ENCODE measurements at places on chromosomes 6 and 20.

DNA sequence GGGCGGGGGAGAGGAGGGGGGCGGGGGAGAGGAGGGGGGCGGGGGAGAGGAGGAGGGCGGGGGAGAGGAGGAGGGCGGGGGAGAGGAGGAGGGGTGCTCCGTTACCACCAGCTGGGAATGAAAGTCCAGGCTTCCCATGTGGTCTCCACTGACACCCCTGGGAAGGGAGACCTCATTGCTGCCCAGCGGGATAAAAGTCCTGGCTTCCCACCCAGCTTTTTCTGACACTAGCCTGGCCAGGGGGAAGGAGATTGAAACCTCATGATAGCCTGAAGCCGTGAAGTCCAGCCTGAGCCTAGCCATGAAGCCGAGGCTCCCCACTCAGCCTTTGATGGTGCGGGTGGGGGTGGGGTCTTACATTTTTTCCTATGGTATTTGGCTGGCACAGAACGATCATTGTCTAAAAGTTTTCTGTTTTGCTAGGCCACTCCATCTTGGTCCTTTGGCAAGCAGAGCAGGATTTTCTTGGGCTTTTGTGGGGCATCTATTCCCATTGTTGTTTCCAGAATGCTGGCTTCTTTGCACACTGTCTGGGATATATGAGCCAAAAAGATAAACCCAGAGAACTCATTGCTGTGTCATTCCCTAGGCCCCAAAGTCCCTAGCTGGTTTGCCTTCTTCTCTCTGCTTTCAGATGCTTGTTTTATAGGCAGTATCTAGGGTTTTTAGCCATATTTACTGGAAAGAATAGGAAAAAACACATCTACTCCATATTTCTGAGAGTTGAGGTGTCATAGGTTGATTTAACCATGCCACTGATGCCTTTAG is 67.9 kb upstream of the RNF24 start:
- DNase-seq, result no peak

DNA sequence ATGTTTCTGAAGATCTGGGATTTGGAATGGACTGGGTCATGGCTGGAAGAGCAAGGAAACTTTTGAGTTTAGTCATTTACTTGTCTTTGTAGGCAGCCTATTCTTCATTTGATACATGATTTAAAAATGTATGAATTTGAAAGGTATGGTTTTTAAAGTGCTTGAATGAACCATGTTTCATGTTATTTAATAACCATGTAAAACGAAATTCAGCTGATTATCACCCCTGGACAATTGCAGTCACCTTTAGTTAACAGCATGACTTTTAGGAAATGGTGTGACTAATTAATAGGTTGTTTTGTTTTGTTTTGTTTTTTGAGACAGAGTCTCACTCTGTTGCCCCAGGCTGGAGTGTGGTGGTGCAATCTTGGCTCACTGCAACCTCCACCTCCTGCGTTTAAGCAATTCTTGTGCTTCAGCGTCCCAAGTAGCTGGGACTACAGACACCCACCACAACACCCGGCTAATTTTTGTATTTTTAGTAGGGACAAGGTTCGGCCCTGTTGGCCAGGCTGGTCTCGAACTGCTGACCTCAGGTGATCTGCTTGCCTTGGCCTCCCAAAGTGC is 2.1 kb downstream of the STX11 start:
- DNase-seq, result no peak

GRCh38 chr6:33589731-33590530 is 9.9 kb upstream of the BAK1 start:
- DNase-seq, result peak; percentile 81

GRCh38 chr20:24494460-24494920 is 25.1 kb downstream of the SYNDIG1 start:
- no peak for DNase-seq

DNA sequence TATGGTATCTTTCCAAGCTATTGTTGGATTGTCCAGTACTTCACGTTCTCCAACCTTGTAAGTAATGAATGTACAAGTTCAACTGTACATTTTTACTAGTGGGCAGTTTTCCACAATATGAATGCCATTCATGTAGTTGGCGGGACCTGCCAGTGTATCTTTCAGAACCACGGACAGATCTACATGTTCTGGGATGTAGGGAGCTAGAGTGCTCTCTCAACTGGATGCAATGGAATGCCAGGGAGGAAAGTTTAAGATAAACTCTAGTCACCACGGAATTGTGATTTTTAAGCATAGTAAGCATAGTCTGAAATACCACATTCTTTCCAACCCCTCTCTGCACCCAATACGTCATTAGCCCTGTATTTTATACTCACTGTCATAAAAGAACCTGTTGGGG is 21.5 kb upstream of the HLA-C start:
- no peak for DNase-seq

GRCh38 chr6:44489910-44490604 is 102.6 kb downstream of the CDC5L start:
- no peak for DNase-seq

DNA sequence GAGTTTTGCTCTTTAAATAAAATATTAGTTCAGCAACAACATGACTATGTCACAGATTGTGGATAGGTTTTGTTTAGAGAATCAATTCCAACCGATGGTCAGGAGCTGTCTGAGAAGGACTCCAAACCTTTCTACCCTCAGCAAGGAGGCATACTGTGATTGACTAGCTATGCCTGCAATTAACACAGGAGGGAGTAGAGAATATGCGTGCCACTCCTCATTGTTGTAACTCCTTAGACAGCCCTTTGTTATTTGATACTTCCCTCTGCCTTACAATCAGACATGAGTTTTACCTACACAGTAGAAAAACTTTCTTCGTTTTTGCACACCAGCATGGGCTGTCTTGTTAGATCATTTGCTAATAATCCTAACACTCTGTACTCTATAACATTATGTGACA is 796.5 kb downstream of the PRIM2 start:
- no peak for DNase-seq

DNA sequence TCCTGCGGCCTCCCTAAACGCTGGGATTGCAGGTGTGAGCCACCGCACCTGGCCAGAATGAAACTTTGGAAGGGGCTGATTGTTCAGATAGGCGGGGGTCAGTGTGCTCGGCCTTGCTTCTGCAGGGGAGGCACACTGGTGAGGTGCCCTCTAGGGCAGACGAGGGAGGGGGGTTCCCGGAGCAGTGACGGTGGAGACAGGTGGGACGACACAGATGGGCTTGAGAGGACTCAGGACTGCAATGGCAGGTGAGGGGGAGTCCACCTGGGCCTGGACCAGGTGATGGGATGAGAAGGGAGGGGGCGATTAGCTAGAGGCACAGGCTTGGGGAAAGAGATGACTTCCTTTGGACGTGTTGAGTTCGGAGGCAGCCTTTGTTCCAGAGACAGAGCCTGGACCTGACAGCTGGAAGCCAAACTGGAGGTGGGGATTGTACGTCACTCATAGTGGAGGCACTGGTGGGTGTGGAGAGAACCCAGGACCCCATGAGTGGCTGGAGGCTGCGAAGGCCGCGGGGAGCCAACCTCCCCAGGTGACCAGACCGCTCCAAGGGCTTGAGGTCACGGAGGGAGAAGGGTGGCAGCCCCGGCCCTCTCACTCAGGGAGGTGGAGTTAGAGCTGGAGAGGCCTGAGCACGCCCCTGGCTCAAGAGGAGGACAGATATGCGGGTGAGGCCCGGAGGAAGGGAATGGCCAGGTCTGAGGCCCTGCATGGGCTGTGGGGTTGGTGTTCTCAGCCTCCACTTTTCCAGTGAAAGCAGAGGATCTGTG is 10.5 kb upstream of the MAP1LC3A start:
- no peak for DNase-seq
